Fibroblast of skin of scalp (primary cell): ENCODE measurements at places on chromosomes 16 and 17.

GRCh38 chr17:35531160-35531559 is 6.3 kb downstream of the SLFN12L start:
- DNase-seq = no peak

- no peak for DNase-seq
Observed at GRCh38 chr16:4433914-4434787, 8.5 kb downstream of the DNAJA3 start.

GRCh38 chr16:28140788-28141618 is 70.8 kb downstream of the XPO6 start:
- DNase-seq = no peak

GRCh38 chr16:83214671-83215070 is 587.9 kb downstream of the CDH13 start:
- no peak for DNase-seq

- no peak for DNase-seq
Observed at GRCh38 chr16:56145369-56145768, 45.9 kb upstream of the GNAO1 start.

DNA sequence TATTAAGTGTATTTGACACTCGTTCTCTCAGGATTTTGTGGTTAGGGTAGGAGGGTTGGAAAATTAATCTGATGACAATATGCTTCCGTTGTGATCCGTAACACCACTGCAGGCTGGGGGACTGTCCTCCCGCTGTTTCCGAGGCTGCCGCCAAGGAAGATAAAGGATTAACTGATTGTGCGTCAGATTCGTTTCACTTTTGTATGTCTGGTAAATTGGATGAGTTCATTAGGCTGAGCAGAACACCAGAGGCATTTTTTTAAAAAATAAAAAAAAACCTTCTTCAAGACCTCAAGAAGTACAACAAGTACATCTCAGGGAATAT is 486.7 kb upstream of the SALL1 start:
- peak; percentile 4 for DNase-seq

- DNase-seq = peak; percentile 27
Observed at GRCh38 chr16:48381201-48381600, 4.0 kb downstream of the SIAH1 start.

DNA sequence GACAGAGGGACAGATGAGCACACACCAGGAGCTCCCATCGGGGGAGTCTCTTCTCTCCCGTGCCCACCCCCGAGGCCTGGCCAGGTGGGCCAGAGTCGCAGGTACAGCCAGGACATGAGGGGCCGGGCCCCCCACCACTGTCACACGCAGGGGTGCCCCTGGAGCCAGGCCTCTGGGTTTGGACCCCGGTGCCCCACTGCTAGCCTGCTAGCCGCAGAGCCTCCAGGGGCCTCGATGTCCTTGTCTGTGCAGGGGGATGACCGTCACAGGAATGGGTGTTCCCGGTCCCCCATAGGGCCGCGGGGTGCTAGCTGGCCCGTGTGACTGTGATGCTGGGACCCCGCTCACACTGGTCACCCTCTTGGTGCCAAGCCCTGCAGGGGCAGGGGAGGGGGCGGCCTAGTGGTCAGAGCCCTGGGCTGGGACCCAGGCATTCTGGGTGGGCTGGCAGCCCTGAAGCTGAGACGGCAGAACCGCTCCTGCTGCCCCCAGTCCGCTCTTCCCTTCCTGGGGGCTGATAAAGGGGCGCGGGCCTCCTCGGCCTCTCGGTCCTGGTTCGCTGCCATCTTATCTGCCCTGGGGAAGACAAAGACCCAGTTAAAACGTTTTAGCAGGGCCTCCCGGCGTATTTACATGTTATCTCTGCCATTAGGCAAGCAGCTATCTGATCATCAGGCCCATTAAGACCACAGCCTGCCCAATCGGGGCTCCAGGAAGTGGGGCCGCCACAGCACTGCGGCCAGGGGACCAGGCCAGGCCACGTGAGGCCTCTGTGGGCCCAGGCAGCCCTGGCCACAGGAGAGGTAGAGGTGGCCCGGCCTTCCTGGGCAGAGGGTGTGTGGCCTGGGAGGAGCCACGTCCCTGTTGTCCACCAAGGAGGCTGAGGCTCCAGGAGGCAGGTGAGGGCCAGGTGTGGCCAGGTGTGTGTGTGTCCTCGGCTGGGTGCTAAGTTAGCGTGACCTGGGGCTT is 57.2 kb upstream of the ZC3H18 start:
- no peak for DNase-seq

- DNase-seq = peak; percentile 35
Observed at GRCh38 chr16:57092786-57093411, 516 bp downstream of the CPNE2 start.

GRCh38 chr16:83031524-83031923 is 404.8 kb downstream of the CDH13 start:
- no peak for DNase-seq

GRCh38 chr17:55238931-55239297 is 25.8 kb upstream of the HLF start:
- no peak for DNase-seq

DNA sequence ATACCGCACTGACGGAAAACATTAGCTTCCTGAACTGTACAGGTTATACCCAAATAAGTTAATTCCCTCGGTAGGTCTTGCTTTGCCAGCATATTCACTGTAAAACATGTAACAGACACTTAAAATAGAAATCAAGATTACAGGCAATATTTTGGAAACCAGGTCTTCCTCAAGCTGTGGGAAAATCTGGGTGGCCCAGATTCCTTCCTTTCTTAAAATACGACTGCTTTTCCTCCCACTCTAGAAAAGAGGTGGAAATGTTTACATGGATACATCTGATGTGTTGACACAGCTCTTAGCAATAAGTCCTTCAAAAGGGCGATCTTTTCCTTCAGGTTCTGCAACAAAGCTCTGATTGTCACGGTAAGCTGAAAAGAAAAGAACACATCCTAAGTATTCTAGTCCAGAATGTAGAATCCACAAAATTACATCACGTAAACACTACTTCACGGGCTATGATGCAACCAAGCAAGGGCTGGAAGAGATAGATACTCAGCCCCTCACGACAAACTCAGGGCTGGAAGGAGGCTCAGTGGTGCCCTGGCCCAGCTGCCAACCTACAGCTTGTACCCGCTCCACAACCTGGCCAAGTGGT is 18.4 kb downstream of the STX8 start:
- DNase-seq = no peak

- DNase-seq = peak; percentile 79
Observed at GRCh38 chr16:55944377-55944802, 69.2 kb upstream of the CES5A start.

- DNase-seq = no peak
Observed at GRCh38 chr17:82835766-82836512, 3.9 kb downstream of the ZNF750 start.

- peak; percentile 58 for DNase-seq
Observed at GRCh38 chr17:41959336-41960095, 7.1 kb upstream of the CNP start.

- no peak for DNase-seq
Observed at GRCh38 chr17:7304179-7304578, 3.2 kb upstream of the EIF5A start.

- no peak for DNase-seq
Observed at GRCh38 chr16:85174871-85175723, 62.8 kb upstream of the CIBAR2 start.
